ENCODE measurements at places on chromosomes 16 and 17. TPM values are rescaled to one million over a fixed set of nuclear protein-coding genes. Genes with fewer than 3 reads are reported as not detected.
A peak's percentile ranks its signal among the peaks of the same experiment; 100 is the strongest.

- no peak for DNase-seq
Measured at GRCh38 chr16:82655720-82656490, 29.1 kb downstream of the CDH13 start.

- DNase-seq = no peak
Measured at GRCh38 chr17:71985111-71986039, 135.4 kb upstream of the SOX9 start.

DNA sequence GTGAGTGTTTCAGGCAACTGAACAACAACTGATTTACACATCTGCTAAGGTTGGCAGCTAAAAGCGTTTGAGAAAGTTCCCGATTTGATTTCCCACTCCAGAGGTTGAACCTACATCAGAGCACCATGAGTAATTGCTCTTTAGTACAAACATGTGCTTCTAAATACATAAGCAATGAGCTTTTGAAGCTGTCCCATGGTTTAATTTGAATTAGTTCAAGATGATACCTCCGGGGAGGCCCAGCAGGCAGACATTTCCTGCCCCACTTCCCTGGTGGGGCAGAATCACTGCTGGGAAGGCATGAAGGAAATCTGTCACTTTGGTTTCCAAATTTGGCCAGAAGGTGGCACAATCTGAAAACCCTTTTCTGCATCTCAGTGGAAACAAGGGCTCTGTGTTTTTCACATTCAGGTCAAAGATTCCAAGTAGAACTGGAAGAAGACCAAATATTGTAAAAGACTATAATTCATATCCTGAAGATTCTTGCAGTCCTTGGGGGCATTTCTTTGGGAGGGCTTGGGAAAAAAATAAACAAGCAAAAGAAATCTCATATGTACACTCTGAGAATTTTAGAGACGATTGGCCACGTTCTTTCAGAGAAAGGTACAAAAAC lies 176.2 kb upstream of the FAM20A start:
- DNase-seq = peak; percentile 94

DNA sequence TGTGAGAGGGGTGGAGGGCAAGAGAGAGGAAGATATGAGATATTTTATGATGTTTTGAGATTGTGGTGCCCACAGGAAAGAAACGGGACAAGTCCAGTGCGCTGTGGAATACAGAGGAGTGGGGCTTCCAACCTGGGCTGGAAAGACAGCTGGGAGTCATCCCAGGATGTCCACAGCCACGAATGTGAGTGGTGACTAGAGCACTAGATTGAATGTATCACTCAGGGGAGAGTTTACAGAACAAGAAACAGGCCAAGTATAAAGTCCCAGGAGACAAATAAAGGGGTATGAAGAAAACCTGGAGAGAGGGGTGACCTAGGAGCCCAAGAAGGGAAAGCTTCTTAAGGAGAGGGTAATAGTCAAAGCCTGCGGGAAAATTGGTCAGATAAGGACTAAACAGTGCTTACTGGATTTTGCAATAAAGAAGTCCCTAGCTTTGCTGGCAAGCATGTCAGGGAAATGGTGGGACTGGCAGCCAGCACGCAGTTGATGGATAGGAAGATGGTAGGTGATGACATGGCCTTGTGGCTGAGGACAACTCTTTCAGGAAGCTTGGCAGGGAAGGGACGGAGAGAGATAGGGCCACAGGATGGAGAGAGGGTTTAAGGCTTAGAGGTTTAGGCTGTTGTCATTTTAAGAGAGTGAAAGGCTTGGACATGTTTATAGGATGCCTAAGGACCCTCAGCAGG lies 114.5 kb downstream of the AXIN2 start:
- no peak for DNase-seq

GRCh38 chr17:82051776-82052637 lies at the start of the genes GPS1 and RFNG:
Gene GPS1 (plus strand): TSS chr17:82051898. CDS start chr17:82051932, 34 bp downstream.
Gene RFNG (minus strand): TSS chr17:82051811. CDS start chr17:82051766, 45 bp downstream.
- DNase-seq = no peak

GRCh38 chr17:79393358-79394052 lies 217.3 kb downstream of the RBFOX3 start:
- DNase-seq = no peak

- DNase-seq = no peak
Measured at GRCh38 chr16:31488468-31489297, 5.8 kb downstream of the SLC5A2 start.

GRCh38 chr16:6114691-6115090 lies 1017.1 kb upstream of the EEF2KMT start:
- DNase-seq = no peak

DNA sequence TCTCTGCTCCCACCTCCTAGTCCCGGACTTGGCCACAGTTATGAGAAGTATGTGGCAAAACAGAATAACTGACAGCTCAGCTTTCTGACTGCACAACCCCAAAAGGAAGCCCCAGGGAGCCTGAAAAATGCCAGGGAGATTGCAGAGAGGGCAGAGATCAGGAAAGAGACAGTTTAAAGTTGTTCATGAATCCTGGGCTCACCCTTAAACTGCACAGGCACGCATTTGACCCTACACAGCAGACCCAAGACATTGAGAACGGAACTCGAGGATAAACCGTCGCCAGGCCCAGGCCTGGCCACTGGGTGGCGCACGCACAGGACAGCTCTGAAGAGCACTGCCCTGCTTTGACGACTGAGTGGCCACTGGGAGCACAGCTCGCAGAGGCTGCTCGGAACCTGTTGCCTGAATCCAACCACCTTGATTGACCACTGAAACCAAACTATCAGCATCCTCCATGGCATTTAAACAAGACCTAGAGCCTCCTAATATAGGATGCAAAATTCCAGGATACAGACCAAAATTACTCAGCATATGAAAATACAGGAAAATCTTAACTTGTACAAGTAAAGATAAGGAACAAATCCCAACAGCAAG lies 114.0 kb downstream of the C16orf95 start:
- DNase-seq = no peak

DNA sequence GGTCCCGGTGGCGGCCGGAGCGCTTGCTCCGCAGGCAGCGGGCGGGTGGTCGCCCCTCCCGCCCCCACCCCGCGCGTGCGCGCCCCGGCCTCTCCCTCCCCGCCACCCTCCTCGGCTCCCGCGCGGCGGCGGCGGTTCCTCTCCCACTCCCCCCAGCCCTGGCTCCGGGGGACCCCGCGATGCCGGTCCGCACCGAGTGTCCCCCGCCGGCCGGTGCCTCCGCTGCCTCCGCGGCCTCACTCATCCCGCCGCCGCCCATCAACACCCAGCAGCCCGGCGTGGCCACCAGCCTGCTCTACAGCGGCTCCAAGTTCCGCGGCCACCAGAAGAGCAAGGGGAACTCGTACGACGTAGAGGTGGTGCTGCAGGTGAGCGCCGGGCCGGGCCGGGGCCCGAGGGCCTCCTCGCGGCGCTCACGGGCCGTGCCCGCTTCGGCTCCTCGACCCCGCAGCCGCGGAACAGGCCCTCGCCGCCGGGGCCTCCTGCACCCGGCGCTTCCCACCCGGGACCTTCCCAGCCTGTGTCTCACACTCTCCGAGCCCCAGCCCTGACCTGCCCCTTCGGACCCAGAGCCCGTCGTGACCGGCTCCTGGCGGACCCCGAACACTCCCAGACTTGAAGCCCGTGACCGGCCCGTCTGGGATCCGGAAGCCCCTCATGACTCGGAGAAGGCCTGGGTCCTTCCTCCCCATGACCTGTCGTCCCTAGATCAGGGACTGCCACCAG lies 490 bp downstream of the GID4 start:
- no peak for DNase-seq

GRCh38 chr16:86515777-86516622 lies 5.7 kb downstream of the FOXF1 start:
- DNase-seq = no peak

DNA sequence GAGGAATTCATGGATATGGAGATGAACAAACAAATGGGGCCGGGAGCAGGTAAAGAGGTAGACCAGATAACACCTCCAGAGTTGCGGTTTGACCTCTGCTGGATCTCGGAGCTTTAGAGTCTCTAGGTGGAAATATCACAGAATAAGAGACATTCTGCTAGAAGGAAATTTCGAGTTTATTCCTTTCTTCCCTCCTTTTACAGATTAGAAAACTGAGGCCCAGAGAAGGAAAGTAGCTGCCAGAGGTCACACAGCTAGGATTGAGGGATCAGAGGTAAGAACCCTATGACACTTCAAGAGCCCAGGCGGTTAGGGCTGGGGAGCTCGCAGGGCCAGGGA lies 7.7 kb upstream of the COL1A1 start:
- DNase-seq = no peak

DNA sequence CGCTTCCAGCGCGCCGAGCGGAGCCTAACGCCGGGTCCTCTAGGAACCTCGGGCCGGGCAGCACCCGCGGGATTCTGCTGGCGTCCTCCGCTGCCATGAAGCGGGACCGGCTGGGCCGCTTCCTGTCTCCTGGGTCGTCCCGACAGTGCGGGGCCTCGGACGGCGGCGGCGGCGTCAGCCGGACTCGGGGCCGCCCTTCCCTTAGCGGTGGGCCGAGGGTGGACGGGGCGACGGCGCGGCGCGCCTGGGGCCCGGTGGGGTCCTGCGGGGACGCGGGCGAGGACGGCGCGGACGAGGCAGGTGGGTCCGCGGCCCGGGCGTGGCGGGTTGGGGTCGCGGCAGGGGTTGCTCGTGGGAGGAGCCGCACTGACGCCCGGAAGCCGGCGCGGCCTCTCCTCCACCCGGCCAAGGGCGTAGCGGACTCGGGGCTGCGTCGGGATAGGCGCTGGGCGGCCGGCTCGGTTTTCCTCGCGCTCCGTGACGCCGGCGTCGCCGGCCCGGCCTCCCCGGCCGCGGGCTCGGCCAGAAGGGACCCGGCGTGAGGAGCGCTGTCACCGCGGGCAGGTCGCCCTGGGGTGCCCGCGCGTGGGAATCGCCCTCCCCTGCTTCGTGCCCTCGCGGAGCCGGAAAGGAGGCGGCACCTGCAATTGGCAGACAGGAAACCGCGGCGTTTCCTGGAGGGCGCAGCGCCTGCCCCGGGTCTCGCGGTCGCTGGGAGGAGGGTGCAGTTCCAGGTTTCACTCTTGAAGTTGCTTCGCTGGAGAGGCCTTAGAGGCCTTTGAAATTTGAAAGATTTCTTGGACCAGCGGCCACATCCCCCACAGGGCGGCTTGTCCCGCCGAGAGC lies 432 bp downstream of the ZNF276 start:
- no peak for DNase-seq

GRCh38 chr16:9258423-9259051 lies 167.1 kb downstream of the HAPSTR1 start:
- no peak for DNase-seq

GRCh38 chr16:86584726-86585721 lies 6.7 kb downstream of the FOXL1 start:
- no peak for DNase-seq

GRCh38 chr17:76716839-76717215 lies 6.1 kb upstream of the MXRA7 start:
- no peak for DNase-seq

DNA sequence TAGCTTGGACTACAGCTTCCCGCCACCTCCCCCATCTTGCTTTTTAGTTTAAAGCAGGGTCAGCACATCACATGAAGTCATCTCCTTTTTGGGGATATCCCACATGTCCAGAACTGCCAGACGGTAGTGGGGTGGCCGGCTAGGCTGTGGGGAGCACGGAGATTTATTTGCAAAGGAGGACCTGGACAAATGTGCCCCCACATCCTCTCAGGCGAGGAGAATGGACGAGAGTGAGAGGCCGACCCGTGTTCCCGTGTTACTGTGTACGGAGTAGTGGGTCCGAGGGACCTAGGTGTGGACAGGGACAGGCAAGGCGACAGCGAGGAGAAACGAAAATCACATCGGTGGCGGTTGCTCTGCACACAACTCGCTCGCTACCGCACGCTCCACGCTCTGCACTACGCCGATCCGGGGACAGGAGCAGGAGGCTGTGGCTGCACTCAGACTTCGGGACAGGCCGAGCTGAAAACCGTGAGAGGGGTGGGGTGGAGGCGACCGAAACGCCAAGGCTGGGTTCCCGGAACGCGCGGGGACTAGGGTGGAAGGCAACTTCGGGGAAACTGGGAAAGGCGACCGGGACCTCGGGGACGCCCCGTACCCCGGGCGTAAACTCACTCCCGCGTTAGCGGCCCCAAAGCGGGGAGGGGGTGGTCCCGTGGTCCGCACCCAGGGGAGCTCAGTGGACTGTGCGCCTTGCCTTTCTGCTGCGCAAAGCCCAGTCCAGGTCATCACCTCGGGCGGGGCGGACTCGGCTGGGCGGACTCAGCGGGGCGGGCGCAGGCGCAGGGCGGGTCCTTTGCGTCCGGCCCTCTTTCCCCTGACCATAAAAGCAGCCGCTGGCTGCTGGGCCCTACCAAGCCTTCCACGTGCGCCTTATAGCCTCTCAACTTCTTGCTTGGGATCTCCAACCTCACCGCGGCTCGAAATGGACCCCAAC lies at the start of gene MT1A:
Gene MT1A, plus strand, starts transcription at position 853 of the 937 bp plus-strand sequence. Its CDS starts 73 bp downstream, at position 926.
- no peak for DNase-seq

DNA sequence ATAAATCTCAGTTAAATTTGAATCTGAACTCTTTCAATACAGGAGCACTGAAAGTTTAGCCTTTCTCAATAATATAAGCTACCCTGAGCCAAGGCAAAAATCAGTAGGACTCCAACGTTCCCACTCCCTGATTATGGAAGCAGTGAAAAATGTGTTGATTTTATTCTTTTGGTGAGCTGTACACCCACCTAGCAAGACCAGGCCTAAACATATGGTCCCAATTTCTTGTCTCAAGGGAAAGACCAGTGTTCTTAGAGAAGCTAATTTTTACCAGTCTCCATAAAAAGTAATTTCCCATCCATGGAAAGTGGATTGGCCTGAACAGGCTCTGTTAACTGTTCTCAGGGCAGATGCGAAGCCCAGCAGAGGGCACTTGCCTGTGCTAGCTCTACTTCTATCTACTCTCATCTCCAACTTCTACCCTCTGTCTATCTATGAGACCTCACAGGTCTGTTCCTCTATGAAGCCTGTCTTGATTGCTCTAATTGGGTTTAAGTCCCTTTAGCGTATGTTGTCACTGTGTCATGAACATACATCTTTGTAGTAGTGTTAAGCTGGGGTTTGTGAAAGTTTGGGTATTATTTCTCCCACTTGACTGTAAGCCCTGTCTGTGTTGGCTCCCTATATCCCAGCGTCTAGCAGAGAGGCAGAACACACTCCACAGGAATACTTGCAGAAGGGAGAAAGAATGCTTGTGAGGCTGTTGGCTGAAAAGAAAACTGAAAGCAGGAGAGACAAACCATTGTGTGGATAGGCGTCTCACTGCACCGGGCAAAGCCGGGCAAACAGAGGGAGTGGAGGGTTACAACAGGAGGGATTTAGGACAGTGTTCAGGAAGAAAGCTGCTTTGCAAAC lies 167.1 kb upstream of the MAF start:
- DNase-seq = peak; percentile 22

Gene ITGB3
- 12.3 TPM for polyA plus RNA-seq

Gene WWP2
- polyA plus RNA-seq = 14.5 TPM

Gene KRT9
- polyA plus RNA-seq = not detected

Gene C17orf113
- 1.2 TPM for polyA plus RNA-seq

Gene TMEM238L
- 0.23 TPM for polyA plus RNA-seq

Gene KRT14
- not detected for polyA plus RNA-seq

Gene KCNH6
- polyA plus RNA-seq = not detected

Gene SDR42E2
- polyA plus RNA-seq = not detected
